HTR-8/SVneo (cell line): ENCODE measurements at places on chromosomes 5 and 9.

DNA sequence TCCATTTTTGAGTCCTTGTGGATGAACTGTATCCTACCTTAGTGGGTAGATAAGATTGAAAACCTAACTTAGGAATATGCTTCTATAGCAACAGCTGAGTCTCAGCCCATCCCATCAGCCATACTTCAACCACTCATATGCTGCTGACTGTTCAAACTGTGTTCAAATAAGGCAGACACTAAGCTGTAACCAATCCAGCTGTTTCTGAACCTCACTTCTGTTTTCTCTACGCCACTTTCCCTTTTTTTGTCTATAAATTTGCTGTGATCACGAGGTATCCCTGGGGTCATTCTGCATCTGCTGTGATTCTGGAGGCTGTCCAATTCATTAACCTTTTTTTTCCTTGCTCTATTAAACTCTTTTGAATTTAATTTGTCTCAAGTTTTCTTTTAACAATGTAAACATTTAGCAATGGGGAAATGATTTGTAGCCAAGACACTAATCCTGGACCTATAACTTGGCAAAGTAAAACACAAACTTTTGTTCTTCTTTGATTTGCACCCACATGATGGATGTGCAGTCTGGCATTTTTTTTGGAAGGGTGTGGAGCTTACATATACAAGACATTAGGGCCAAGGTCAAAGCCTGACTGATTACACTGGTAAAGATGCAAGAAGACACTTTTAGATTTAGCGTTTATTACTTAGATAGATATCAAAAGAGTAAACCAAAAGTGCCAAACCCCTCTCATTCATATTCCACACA lies 14.9 kb upstream of the SCGB3A2 start:
- no peak for DNase-seq

- no peak for DNase-seq
Observed at GRCh38 chr9:137085920-137086530, 760 bp upstream of the MAN1B1 start.

DNA sequence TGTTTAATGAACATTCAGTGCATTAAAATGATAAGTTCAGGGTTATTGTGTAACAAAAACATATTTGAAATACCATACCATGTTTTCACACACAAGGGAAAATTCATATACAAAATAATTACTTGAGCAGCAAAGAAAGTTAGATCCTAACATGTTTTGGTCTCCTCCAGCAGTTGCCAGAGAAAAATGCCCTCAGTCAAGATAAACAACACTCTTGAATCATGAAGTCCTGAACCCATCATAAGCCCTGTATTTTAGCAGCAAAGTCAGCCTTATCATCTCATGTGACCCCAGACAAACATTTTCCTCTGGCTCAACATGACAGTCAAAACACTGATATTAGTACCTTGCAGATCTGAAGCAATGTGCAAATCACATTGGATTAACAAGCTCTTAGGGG lies 1541.1 kb upstream of the WWC1 start:
- no peak for DNase-seq

GRCh38 chr5:177610770-177611445 lies 11.0 kb downstream of the B4GALT7 start:
- no peak for DNase-seq

DNA sequence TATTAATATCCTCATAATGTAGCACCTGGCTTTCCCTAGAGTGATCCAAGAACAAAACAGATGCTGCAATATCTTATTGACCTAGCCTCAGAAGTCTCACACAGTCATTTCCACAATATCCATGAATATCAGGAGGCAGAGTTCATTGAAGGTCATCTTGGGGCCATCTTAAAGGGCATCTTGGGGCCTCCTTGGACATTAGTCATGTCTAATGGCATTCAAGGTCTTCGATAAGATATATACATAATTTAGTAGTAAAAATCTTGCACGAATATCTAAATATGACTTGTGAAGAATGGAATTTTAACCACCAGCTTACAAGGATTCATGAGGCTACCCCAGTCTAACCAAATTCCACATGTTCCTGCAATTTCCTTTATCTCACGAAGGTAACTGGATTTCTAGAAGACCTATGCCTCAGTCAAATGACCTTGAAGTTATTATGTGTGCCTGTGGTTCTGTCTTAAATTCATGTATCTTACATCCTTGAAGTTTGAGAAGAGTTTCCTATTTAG lies 163.6 kb upstream of the SPEF2 start:
- no peak for DNase-seq

- no peak for DNase-seq
Observed at GRCh38 chr5:12652201-12652600, 748.0 kb upstream of the CTNND2 start.

GRCh38 chr5:12399868-12400267 lies 495.6 kb upstream of the CTNND2 start:
- DNase-seq: no peak

GRCh38 chr9:35726931-35727330 lies 5.1 kb downstream of the TLN1 start:
- DNase-seq: no peak

GRCh38 chr5:72494623-72495124 lies 12.5 kb downstream of the ZNF366 start:
- DNase-seq: no peak

DNA sequence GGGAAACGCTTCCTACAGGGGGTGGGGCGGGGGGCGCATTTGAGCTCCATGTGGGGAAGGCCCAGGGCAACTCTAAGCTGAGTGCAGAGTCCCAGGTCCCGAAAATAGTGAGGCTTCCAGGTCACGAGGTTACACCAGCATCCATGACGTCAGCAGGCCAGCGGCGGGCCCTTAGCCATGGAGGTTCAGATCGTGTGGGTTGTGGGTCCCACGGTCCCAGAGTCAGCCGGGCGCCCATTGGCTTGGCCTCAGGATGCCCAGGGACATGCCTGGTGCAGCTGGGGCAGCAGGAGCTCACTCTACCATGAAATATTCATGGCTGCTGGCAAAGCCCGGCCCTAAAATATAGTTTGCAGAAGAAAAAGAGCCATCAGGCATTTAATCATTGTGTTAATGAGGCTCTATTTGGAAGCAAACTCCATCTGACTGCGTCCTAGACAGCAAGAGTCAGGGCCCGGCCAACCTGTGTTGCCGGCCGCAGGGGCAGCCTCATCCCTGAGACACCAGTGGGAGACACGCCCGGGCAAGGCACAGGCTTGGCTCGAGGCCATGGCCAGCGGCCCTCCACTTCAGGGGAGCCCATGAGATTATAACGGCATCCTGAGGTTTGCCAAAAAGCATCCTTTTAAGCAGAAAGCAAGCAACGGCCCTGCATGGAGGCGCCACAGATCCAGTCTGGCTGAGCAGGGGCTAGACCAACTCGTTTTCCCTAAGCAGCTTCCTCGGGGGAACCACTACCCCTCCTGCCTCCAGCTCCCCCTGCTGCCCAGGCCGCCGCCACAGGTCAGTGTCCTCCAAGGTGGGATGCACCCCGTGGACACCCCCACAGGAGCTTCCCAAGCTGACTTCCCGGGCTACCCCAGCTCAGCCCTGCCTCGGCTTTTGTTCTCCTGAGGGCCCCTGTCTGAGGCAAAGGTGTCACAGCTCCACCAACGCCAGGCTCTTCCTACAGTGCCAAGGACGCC lies 108.9 kb upstream of the PPP1R26 start:
- no peak for DNase-seq

- DNase-seq: no peak
Observed at GRCh38 chr5:136094189-136094912, 38.3 kb upstream of the SMAD5 start.

GRCh38 chr5:38518341-38518740 lies 38.1 kb downstream of the LIFR start:
- no peak for DNase-seq

DNA sequence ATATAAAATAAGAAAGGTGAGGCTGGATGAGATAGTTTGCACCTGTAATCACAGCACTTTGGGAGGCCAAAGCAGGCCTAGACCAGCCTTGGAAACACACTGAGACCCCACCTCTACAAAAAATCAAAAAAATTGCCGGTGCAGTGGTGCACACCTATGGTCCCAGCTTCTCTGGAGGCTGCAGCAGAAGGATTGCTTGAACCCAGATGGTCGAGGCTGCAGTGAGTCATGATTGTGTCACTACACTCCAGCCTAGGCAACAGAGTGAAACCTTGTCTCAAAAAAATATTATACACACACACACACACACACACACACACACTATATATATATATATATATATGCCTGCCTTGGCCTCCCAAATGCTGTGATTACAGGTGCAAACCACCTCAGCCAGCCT lies 1.3 kb downstream of the SLC35D2 start:
- no peak for DNase-seq

DNA sequence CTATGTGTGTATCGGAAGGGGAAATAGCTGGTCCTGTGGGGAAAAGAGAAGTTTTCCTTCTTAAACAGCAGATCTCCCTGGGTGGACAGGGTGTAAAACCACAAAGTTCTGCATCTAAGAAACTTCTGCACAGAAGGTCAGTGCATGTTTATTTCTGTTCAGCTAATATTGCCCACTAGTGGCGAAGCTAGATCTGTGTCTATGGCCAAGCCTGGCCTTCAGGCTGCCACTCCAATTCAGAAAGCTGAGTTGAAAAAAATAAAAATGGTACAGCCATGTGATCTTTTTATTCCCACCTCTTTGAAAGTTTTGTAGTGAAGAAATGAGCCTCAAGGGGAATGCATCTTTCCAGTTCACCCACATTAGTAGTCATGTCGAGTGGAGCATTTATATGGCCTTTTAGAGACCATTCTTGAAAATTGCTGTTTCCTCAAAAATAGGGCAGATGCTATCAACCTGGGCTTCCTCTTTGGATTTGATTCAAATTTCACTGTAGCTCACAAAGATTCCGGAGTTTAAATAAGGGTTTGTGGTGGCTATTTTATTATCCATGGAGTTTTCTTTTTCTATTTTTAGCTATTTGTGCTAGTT lies 488.0 kb downstream of the PRELID2 start:
- peak; percentile 25 for DNase-seq

DNA sequence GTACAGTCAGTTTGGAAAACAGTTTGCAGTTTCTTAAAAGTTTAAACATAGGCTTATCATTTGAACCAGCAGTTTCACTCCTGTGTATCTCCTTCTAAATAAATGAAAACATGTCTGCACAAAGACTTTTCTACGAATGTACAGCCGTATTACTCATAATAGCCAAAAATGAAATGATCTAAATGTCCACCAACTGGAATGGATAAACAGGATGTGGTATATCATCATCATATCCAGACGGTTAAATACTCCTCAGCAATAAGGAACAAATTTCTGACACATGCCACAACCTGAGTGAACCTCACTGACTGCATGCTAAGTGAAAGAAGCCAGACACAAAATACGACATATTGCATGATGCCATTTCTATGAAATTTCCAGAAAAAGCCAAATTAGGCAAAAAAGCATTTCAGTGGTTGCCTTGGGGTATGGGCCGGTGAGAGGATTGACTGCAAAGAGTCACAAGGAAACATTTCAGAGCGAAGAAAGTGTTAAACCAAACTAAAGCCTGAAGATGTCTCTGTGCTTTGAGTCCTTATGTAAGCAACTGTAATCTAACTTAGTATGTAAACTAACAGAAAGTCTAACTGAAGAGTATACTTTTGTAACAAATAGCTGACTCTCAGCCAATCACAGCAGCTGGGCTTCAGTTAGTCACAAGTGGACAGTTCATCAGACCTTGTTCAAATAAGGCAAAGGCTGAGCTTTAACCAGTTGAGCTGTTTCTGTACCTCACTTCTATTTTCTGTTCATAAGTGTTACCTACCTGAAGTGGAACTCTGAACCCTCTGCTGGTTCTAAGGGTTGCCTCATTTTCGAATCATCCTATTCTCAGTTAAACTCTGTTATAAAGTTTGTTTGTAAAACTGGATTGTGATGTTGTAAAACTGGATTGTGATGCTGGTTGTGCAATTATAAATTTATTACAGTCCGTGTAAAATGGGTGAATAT lies 65.2 kb downstream of the TRIO start:
- peak; percentile 56 for DNase-seq

DNA sequence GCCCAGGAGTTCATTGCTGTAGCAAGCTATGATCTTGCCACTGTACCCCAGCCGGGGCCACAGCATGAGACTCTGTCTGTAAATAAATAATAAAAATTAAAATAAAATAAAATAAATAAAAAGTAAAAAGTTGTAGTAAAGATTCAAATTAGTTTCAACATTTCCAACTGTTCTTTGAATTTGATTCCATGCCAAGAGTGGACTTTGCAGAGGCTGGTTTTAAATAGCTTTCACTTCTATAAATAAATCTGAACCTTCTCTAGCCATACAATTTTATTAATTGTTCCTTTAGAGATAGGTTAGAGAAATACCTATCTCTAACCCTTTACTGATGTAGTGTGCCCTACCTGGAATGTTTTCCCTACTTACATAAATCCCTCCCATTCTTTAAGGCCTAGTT lies 129.7 kb upstream of the SLIT3 start:
- DNase-seq: no peak

GRCh38 chr9:74595286-74595685 lies 98.2 kb downstream of the RORB start:
- no peak for DNase-seq
